PC-3 (cell line): ENCODE measurements at places on chromosomes 3 and 15.

DNA sequence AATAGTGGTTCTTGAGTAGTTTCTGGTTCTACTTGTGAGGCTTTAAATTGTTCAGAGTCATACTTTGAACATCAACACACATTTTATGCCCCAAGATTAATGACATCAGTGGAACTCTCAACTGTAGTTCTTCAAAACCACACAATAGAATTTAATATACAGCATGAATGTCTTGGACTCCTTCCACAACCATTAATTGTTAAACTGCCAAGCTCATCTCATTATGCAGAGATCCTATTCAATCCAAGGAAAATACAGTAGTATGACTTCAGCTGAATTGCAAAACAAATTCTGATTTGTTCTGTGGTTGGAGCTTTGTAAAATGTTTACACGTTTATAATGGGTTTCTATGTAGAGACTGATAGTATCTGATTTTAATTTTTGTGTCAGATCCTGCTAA is 199.2 kb upstream of the SLC2A2 start:
- DNase-seq = no peak

- peak; percentile 24 for DNase-seq
Observed at GRCh38 chr3:94420931-94421330, 358.1 kb downstream of the NSUN3 start.

DNA sequence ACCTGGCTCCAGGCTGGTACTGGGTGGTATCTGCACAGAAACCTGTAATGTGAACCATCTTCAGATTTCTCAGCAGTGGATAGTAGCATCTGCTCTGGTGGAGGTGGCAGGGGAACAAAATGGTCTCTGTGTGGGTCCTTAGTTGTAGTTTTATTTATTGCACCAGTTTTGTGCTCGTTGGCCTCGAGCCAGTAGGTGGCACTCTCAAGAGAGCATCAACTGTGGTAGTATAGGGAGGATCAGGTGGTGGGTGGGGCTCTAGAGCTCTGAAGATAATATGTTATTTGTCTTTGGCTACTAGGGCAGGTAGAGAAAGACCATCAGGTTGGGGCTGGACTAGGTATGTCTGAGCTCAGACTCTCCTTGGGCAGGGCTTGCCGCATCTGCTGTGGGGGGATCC is 254.0 kb upstream of the GPR149 start:
- no peak for DNase-seq

DNA sequence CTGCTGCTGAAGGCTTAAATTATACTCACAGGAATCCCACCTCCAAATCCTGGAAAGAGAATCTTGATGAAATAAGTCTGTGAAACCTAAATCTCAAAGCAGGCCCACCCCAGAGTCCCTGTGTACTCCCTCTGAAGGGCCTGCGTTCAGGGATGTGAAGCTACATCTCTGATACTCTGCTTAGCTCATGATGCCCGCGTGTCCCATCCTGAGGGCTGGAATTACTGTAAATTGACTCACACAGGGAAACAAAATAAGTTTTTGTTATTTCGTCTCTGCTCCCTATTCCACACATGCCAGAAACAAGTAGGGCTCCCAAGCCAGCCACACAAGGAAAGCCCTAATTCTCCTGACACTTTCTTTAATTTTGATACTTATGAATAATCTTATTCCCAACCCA is 10.9 kb upstream of the PLCL2 start:
- no peak for DNase-seq

GRCh38 chr15:62809115-62809967 is 233.2 kb upstream of the TPM1 start:
- DNase-seq = no peak

- DNase-seq = peak; percentile 67
Observed at GRCh38 chr3:40843851-40844548, 319.2 kb downstream of the ZNF621 start.

DNA sequence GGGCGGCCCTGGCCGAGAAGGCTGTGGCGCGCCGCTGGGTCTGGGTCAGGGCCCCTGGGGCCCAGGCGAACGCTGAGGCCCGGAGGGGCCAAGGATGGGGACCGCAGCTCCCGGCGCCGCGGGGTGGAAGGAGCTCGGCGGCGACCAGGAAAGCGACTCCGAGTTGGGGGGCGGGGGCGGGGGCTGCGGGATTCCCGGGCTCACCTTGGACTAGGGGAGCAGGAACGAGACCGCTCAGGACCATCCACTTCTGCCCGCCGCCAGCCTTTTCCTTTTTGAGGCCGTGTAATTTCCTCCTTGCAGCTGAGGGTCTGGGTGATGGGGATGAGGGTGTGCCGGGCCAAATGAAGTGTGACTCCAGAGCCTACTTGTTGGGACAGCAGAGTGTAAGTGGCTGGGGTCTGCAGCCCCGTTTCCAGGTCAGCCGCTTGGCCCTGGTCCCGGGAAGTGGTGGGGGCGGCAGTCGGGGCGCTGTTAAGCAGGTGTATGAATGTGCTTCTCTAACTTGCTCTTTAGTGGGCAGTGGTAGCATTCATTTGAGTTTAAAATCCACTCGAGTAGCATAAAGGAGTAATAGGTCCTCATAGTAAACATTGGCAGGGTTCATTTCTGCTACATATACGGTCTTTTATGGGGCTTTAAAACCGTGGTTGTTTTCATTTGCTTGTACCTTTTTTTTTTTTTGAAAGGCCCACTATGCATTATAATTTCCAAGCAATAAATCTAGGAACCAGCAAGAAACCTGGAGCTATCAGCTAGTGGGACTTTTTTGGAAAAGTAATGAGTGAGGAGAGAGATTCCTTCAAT is 717 bp downstream of the PXK start:
- peak; percentile 40 for DNase-seq

DNA sequence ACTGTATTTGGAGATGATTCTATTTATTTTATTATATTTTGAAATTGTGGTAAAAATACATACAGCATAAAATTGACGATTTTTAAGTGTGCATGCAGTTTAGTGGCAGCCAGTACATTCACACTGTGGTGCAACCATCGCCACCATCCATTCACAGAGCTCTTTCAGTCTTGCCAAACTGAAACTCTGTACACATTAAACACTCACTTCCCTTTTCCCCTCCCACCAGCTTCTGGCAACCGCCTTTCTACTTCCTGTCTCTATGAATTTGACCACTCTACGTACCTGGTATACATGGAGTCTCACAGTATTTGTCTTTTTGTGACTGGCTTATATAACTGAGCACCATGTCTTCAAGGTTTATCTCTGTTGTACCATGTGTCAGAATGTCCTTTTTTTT is 303.3 kb upstream of the ATP10A start:
- DNase-seq = no peak

DNA sequence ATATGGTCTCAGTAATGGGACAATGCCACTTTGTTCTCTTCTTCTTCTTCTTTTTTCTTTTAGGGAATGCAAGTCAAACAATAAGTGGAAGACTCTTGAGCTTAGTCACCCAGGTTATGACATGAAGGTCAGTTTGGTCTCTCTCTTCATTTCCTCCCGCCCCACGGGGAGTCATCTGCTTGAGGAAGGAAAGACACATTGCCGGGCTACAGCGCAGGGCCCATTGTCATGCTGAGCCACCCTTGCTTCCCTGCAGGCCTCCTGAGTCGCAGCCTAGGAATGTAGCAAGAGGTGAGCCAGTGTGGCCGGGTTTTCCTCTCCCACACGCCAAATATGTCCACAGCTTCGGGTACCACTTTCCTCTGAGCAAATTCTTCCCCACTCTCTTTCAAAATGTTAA is 47.6 kb downstream of the RAP2B start:
- DNase-seq = peak; percentile 92

GRCh38 chr3:189142527-189142926 is 29.2 kb upstream of the TPRG1 start:
- DNase-seq = peak; percentile 20

- peak; percentile 82 for DNase-seq
Observed at GRCh38 chr3:105538483-105538882, 171.8 kb downstream of the ALCAM start.

DNA sequence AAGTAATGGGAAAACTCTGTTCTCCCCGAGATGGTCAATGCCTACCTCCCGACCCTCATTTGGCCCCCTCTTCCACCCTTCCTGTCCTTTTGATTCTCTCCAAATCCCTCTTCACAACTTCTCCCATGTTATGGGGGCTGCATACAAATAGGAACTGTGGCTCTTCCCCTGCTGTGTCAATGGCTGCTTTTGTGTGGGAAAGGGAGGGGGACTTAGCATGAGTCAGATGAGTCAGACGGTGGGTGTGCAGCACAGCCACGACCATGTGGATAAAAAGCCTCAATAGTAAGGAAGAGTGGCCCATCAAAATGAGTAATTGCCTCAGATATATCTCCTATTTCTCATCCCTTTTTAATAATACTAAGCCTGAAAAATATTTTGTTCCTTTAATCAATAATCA is 31.9 kb downstream of the SPATA16 start:
- DNase-seq = no peak

GRCh38 chr15:79160211-79160610 is 69.6 kb upstream of the RASGRF1 start:
- DNase-seq = peak; percentile 54

- peak; percentile 55 for DNase-seq
Observed at GRCh38 chr15:40290918-40291574, 8.2 kb upstream of the ANKRD63 start.

DNA sequence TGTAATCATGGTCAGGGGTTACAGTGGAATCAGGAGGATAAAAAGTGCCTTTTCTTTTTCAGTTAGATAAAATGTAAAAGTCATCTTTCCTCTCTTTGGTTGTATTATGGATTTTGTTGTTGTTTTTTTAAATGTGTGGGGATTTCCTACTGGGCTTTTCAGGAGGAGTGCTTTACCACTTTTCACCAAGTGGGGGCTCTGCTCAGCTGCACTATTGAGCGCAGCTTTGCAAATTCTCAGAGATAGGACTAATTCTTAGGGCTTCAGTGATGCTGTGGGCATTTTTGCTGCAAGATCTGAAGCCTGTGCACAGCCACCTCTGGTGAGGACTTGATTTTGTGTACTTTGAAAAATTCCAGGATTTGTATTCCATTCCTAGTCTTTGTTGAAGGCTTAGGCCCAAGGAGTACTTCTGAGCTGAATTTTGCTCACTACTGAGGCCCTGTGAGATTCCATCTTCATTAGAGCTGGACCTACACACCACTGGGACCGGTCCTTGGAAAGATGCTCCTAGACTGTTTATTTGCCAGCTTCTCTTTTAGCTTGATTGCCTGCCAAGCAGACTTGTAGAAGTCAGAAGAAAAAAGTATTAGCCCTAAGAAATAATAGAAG is 7.5 kb downstream of the GNB5 start:
- DNase-seq = peak; percentile 51

DNA sequence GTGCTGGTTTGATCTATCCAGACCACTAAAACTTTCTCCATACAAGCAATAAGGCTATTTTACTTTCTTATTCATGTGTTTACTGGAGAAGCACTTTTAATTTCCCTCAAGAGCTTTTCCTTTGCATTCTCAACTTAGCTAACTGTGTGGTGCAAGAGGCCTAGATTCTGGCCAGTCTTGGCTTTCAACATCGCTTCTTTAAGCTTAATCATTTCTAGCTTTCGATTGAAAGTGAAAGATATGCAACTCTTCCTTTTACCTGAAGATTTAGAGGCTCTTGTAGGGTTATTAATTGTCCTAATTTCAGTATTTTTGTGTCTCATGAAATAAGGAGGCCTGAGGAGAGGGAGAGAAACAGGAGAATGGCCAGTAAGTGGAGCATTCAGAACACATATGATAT is 234.8 kb upstream of the GADL1 start:
- DNase-seq = no peak

DNA sequence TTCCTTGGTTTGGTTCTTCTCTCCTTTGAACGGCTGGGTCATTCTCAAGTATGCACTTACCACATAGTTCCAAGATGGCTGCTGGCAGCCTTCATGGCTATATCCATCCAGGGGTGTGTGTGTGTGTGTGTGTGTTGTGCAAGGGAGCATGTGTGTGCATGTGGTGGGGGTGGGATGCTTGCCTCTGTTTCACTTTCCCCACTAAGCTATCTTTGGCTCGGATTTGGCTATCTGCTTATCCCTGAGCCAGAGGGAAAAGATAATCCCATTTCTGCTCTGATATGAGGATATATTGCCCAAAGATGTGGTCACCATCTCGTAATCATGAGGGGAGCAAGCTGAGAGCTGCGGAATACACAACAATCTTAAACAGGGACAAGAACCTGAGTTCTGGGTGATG is 26.2 kb downstream of the ANAPC13 start:
- DNase-seq = no peak

DNA sequence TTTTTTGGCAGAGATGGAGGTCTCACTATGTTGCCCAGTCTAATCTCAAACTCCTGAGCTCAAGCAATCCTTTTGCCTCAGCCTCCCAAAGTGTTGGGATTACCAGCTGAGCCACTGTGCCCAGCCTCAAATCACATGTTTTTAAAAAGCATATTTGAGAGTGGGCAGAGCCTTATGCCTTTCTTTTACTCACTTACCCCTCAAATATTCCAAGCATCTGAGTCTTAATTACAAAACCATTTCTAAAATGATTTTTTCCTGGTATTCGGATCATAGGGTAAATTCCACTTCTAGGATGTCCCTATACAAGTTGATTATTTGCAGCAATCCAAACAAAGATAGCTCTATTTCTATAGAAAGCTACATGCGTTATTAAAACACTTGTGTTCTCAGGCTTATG is 106.1 kb downstream of the RFTN1 start:
- DNase-seq = no peak

DNA sequence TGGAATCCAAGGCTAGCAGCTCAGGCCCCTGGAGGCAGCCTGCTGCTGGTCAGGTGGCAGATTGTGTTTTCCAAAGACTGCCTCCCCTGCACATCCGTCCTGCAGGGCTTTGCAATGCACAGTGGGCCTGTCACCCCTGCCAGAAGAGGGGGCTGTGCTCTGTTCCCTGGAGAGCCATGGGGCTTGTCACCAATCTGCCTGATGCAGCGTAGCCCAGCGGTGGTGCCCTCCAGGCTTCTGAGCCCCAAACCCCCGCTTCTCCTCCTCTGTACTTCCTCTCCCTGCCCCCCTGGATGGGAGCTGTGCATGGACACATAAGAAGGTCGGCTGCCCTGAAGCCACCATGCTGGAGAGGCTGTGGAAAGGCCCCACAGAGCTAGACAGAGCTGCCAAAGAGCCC is 10.0 kb upstream of the PLXNA1 start:
- no peak for DNase-seq

GRCh38 chr15:39511916-39512260 is 69.0 kb upstream of the THBS1 start:
- DNase-seq = no peak

DNA sequence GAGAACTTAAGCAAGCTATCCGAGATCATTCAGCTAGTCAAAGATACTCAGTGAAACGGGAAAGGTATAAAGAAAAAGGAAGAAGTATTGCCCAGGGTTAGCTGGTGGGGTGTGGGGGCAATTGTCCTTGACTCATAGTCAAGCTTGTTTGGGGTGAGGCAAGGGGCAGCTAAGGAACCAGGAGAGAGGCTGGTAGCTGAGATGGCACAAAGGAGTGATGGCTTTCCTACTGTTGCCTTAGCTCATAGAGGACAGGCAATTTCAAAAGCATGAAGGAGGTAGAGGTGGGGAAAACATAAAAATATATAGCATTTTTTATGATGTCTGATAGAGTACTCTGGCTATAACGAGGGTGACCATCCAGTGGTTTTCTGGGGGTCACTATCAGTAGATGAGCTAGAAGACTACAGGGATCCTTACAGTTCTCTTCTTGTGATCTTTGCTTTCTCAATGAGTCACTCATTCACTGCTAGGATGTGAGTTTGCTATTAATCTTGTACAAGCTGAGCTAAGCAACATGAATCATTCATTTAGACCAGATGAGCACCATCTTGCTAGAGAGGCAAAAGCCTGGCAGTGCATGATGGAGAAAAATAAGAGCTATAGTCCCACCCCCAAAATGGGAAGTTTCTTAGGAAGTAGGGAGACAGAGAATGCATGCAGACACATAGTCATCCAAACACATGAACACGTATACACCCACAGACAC is 207.1 kb upstream of the PFN2 start:
- DNase-seq = peak; percentile 56
